Glutamatergic neuron (in vitro differentiated cells): ENCODE measurements at places on chromosomes 11 and 22.

GRCh38 chr11:34585735-34586487 is 35.0 kb upstream of the EHF start:
- no peaks in the 10 kb centered on the region for H3K36me3 ChIP-seq
- H3K27ac ChIP-seq, result no peak overlapping the region
- H3K4me1 ChIP-seq, result peaks cover 9% of the 10 kb centered on the region
- H3K27me3 ChIP-seq, result no peaks in the 10 kb centered on the region
- no peak overlapping the region for H3K4me3 ChIP-seq

- H3K27ac ChIP-seq, result no peak overlapping the region
- H3K36me3 ChIP-seq, result no peaks in the 10 kb centered on the region
- peaks cover 12% of the 10 kb centered on the region for H3K4me1 ChIP-seq
- H3K27me3 ChIP-seq, result peaks cover 15% of the 10 kb centered on the region
- peak; percentile 85 for DNase-seq
Measured at GRCh38 chr11:125141686-125142535, 22.6 kb upstream of the PKNOX2 start.

DNA sequence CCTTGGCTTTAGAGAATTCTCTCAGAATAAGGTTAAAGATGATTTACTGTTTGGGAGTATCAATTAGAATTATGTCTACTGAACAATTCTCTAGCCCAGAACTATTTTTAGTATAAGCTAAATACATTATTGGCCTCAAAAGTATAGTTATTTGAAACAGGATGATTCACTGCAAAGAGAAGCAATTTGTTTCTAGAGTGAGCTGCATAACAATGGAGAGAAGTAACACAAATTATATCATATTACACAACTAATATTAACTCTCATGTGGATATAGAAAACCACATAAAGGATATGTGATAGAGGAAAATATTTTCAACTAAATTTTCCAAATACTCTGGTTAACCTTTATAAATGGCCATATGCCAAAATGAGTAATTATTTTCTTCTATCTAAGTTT is 24.9 kb downstream of the PGM2L1 start:
- H3K27ac ChIP-seq, result no peak overlapping the region
- H3K4me1 ChIP-seq, result no peaks in the 10 kb centered on the region
- DNase-seq, result no peak
- no peak overlapping the region for H3K4me3 ChIP-seq

GRCh38 chr11:94849839-94850238 is 81.7 kb downstream of the AMOTL1 start:
- H3K27ac ChIP-seq, result no peak overlapping the region
- no peaks in the 10 kb centered on the region for H3K4me1 ChIP-seq
- no peaks in the 10 kb centered on the region for H3K27me3 ChIP-seq
- no peak overlapping the region for H3K4me3 ChIP-seq

DNA sequence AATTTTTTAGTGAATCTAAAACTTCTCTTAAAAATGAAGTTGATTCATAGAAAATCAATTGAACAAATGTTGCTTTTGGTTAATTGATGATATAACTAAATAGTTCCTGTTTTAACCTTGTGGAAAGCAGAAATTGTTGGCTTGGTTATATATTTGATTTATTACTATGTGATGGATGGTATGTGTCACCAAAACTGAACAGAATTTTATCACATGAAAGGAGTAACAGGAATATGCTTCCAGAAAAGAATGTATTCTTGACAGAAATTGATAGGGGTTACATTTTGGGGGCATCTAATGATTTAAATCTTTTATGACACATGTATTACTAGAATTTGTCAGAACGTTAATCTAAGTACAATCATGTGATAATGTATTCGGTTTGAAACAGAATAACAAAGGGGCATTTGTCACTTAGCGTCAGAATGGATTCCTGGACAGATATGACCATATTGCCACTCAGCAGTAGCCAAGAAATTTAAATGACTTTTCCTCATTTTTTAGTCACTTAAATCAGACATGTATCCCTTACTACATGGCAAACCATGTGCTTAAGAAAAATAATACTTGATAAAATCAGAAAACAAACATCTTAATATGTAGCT is 295.2 kb downstream of the GRM5 start:
- no peak overlapping the region for H3K27ac ChIP-seq
- DNase-seq, result no peak
- no peak overlapping the region for H3K4me3 ChIP-seq
- peaks cover 2% of the 10 kb centered on the region for H3K27me3 ChIP-seq
